ENCODE measurements at places on chromosomes 11 and 22. TPM values are rescaled to one million over a fixed set of nuclear protein-coding genes. Genes with fewer than 3 reads are reported as not detected.

Gene C22orf42
- not detected for total RNA-seq

Gene SCT
- not detected for total RNA-seq

- no peaks in the 10 kb centered on the region for H3K4me1 ChIP-seq
- H3K4me3 ChIP-seq = no peak overlapping the region
- H3K36me3 ChIP-seq = no peaks in the 10 kb centered on the region
- no peak overlapping the region for H3K27ac ChIP-seq
Observed at GRCh38 chr11:24623121-24623520, 126.3 kb downstream of the LUZP2 start.

- H3K27ac ChIP-seq = no peak overlapping the region
- peaks cover 4% of the 10 kb centered on the region for H3K4me1 ChIP-seq
- H3K4me3 ChIP-seq = no peak overlapping the region
- no peak for DNase-seq
Observed at GRCh38 chr11:911890-912219, 1.2 kb upstream of the CHID1 start.

Gene PRSS23
- 71.6 TPM for total RNA-seq

Gene KCNQ1
- total RNA-seq = not detected

DNA sequence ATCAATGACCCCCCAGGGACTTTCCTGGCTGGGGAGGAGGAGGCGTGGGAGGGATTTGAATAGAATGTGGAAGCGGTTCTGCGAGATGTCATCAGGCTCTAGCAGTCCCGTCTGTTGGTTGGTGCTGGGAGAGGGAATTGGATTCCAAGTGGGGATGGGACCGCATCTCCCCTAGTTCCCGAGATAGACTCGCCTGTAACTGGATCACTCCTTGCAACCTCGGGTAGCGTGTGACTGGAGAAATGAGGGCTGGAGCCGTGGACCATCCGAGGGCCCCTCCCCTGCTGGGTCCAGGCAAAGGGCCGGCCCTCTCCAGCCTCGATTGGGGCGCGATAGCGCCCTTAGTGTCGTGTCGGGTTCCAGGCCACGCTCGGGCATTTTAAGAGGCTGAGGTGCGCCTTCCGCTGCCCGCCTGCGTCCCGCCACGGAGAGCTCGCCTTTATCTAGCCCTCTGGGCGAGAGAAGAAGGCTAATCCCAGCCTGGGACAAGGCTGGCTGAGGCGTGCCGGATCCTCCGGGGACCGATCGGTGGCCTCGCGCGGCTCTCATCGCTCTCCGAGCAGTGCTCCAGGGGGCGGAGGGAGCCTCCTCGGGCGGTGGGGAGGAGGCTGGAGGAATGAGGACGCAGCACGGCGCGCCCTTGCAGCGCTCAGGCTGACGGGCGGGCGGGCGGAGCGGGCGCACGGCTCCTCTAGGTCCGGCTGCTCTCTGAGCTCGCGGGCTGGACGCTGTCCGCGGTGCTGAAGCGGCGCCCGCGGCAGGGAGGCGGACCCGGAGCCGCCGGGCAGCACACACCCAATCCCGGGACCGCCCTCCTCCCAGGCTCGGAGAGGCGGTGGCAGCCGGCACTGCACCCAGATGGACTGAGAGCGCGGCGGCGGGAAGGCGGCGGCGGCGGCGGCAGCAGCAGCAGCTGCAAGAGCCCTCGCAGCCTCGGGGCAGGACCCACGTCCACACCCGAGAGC is 107.8 kb downstream of the OSBP2 start:
- no peaks in the 10 kb centered on the region for H3K36me3 ChIP-seq
- H3K4me1 ChIP-seq = peaks cover 33% of the 10 kb centered on the region
- H3K27me3 ChIP-seq = peaks cover 14% of the 10 kb centered on the region
- no peak overlapping the region for H3K27ac ChIP-seq
- H3K4me3 ChIP-seq = no peak overlapping the region

All from SJSA1 (cell line).